ENCODE measurements at places on chromosomes 4 and X.

GRCh38 chr4:188992706-188993105 lies 853.5 kb downstream of the TRIML1 start:
- DNase-seq, result no peak

DNA sequence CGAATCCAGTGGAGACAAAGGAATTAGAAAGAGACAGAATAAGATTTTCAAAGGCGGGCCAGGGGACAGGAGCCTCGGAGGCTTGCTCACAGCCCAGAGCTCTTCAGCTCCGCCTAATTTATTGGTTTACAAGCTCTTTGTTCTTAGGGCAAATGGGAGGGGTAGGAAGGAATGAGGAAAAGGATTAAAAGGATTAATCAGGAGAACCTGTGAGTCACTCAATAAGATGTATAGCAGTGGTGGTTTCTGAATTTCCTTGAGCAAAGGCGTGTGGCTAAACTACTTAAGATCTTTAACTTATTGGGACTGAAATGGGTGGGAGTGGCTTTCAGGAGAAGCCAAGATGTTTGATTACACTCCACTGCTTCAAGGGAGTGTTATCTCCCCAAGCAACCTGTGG lies 456.0 kb upstream of the SPANXN1 start:
- no peak for DNase-seq

DNA sequence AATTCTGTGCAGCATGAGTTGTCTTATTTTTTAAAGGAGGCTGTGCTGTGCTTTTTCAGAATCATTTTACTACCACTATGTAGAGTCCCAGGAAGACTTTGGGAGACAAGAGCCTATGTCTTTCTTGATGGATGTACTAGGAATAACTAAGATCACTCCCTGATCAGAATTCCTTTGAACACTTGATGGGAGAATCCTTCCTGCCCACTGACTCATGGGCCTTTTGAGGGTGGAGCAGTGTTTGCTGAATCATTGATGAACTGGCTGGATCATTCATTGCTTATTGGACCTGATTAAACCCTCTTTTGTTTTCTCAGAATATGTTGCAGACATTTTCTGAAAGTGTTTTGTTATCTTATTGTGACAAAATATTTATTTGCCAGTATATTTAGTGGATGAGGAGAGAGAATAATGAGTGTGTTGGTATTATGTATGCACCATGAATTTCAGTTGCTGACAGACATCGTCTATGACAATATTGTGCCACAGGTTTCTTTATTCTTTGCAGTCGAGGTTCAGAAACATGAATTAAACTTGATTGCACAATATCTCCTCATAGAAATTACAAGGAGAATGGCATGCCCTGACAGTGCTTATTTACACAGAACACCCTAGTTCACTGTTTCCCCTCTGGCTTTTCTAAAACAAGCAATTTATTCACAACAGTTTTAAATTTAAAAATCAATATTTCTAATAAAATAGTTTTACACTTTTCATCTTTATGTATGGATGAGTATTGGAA lies 36.3 kb downstream of the POU4F2 start:
- DNase-seq, result no peak

DNA sequence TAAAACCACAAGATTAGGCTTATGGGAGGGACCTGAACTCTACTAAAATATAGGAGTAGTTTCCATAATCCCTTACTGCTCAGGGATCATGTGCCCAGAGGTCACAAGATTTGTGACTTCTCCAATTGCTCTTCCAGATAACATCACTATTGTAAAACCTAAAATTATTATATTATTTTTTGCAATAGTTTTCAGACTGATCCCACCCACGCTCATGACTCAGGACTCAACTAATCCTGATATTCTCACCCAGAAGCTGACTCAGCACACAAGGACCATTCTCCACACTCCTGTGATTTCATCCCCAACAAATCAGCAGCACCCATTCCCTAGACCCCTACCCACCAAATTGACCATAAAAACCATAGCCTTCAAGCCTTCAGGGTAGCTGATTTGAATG lies 24.0 kb upstream of the RPL34 start:
- no peak for DNase-seq

GRCh38 chrX:22110729-22111494 lies 78.8 kb downstream of the PHEX start:
- no peak for DNase-seq

DNA sequence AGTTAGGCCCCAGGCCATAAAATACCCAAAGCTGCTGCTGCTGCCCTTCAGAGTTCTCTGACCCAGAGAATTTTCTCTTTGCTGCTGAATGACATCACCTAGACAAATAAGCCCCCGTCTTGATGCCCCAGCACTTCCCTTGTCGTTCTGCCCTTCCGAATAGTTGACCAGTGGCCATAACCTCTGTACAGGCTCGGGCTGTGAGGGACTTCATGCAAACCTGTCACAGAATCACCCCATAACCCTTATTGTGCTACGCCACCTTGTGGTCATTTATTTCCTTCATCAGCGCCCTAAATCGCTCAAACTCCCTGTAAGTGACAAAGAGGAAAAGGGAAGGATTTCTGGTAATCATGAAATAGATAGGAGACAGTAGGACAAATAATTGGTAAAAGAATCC lies 18.8 kb downstream of the SPACA5 start:
- DNase-seq, result peak; percentile 18

DNA sequence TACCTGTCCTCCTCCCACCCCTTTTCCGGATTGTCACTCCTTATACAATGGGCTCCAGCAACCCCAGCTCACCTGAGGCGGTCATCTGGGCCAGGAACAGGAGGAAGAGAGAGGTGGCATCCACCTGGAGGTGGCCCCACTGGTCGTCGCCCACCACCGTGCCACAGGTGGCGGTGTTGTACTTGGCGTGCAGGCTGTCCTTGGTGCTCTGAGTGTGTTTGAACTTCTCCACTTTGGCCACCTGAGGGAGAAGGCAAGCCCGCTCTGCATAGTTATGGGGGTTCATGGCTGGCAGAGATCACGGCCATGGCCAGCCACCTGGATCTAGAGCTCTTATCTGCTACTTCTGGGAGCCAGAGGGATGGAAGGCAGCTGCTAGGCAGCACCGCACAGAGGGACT lies 32.9 kb downstream of the PHKA2 start:
- DNase-seq, result no peak

DNA sequence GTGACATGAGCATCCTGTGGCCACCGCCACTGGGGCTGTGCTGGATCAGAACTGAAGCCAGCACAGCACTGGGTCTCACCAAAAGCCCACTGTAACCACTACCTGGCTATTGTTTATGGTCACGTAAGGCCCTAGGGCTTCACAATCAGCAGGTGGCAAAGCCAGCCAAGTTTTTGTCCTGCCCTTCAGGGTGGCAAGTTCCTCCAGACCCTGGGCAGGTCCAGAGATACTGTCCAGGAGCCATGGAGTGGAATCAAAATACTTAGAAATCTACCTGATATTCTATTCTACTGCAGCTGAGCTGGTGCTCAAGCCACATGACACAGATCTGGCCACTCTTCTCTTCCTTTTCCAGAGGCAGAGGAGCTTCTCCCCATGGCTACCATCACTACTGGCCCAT lies 121.2 kb upstream of the CXXC4 start:
- no peak for DNase-seq

- peak; percentile 62 for DNase-seq
Observed at GRCh38 chrX:72094894-72095293, 36.8 kb downstream of the RTL5 start.

GRCh38 chr4:85788604-85789003 lies 313.7 kb downstream of the ARHGAP24 start:
- DNase-seq, result no peak

- no peak for DNase-seq
Observed at GRCh38 chrX:19776753-19777152, 110.6 kb downstream of the SH3KBP1 start.

- DNase-seq, result no peak
Observed at GRCh38 chr4:189519186-189519585, 421.5 kb upstream of the FRG1 start.

DNA sequence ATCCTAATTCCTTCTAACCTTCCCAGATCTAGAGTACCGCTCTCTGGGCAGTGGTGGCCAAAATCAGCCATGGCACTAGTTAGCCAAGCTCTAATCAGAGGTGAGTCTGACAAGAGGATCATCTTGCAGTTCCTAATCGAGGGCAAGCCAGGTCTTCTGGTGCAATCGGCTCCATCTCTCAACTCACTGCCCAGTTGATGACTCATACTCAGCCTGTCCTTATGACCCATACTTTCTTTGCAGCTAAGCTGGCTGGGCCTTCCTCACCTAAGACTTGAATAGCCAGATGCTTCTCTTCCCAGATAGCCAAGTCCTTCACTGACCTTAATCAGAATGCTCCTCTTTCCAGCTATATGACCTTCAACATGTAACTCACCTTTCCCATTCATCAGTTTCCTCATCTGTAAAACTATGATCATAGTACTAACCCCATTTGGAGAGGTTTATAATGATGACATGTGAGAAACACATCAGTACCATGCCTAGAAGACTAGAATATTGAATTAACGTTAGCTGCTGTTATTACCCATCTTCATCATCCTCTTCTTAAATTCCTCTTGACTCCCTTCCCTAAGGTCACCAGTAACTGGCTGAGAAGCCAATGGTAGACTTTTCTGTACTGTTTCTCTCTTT lies 57.1 kb downstream of the RELL1 start:
- no peak for DNase-seq

- no peak for DNase-seq
Observed at GRCh38 chr4:79831701-79832514, 241.1 kb downstream of the ANTXR2 start.

- DNase-seq, result no peak
Observed at GRCh38 chrX:134711135-134711921, 53.1 kb upstream of the PLAC1 start.

- DNase-seq, result no peak
Observed at GRCh38 chrX:2589186-2590020, 88.6 kb upstream of the DHRSX start.

- DNase-seq, result no peak
Observed at GRCh38 chr4:129345609-129346008, 249.7 kb downstream of the C4orf33 start.

DNA sequence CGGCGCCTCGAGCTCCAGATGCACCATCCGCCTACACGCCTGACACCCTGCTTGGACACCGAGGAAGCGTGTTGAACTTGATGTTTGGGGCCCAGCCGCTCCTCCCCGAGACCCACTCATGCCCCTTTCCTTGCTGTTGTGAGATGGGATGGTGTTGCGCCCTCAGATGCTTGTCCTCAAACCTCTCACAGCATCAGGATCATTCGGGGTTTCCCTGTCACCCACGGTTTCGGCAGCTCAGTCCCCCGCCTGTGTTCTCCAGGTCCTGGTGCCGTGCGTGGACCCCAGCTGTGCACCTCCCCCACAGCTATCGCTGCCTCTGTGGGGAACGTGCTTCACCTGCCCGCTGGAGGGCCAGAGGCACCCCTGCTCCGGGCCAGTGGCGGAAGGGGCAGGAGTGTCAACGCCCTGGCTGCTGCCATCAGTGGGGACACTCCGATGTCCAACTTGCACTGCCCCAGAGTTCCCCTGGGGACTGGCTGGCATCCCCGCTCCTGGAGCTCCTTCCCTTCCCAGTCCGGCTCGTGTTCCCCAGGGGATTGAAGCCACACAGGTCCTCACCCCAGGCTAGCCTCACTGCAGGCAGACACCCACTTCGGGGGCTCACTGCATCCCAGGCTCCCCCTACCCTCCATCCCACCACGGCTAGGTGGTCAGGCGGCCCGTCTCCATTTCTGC lies 82.3 kb upstream of the ADRA2C start:
- DNase-seq, result no peak

- DNase-seq, result no peak
Observed at GRCh38 chrX:19204636-19205035, 82.4 kb upstream of the ADGRG2 start.

DNA sequence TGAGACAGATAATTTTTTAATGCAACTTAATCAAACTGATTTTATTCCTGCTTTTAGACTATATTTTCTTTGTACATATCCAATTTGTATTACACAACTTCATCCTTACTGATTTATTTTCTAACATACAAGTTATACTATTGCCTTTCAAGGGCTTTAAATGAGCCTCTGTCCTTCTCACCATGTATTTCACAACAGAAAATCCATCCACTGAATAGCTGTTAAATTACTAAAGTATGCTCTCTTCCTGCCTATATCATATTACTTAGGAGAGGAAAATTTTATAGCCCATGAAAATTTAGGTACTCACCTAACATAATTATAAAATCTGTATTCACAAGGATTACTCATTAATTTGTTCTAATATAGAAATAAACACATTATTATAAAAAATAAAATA lies 528.6 kb downstream of the ANKRD50 start:
- DNase-seq, result no peak

GRCh38 chr4:37531151-37531550 lies 155.0 kb downstream of the RELL1 start:
- DNase-seq, result no peak

DNA sequence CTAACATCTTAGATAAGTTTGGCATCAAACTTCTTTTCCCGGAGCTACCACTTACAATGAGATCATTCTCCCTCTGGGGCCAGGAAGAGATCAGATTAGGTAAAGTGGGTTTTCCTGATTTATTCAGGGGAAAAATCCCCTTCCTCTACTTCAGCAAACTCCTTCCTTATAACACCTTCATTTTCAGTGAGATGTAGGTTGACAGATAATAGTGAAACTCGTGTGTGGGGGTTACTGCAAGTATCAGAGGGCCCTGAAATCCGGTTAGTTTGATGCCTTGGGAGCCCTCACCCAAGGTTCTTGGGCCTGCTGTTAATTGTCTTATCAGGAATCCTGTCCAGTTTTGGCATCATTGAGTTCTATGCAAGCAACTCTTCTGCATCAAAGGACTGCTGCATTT lies 10.8 kb downstream of the FTHL17 start:
- no peak for DNase-seq

DNA sequence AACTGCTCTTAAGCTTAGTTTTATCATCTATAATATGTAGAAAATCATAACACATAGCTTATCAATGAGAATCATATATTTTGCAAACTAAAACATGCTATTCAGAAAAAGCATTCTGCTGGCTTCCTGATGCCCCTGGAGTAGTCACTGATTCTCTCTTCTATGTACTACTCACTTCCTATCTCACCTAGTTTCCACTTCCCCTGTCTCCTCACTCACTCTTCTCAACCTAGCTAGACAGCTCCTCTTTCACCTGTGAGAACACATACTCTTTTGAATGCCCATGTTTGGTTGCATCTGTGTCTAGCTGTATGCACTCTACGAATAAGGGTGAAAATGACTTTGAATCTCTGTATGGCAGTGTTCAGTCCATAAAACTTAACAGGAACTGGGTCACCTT lies 9.3 kb downstream of the TMEM144 start:
- DNase-seq, result no peak

DNA sequence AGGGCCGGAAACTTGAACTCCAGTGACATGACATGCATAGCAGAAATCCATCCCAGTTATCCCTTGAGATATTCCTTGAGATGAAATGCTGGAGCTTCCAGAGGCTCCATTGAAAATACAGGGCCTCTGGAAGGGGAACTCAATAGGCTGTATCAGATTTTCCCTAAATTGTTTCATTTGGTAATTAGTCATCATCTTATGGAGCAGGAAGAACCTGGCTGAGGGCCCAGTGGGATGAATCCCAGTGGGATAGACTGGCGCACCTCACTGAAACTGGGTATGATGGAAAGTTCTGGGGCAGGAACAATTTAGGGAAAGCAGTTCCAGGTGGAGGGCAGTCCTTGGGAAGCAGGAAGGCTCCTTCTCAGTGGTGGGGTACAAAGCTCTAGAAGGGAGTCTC lies 307.8 kb upstream of the DIPK2B start:
- no peak for DNase-seq

- DNase-seq, result no peak
Observed at GRCh38 chr4:39715788-39716187, 17.9 kb downstream of the UBE2K start.
